ENCODE measurements at places on chromosomes 11 and 22.

DNA sequence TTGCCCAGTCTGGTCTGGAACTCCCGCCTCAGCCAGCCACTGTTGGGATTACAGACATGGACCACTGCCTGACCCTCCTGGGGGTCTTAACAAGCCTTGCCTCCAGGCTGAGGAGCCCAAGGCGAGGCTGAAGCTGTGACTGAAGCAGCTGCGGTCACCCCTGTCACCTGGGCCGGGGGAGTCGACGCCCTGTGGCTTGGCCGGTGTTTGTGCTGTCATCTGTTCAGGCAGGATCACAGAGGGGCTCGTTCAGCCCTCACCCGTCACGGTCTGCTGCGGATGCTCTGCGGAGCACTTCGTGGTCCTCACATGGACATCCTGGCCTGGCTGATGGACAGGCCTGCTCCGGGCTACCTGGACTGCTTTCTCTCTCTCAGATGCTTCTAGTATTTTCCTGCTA lies 23.8 kb downstream of the TRMU start:
- no peak for DNase-seq

- DNase-seq: no peak
Observed at GRCh38 chr11:128648711-128649110, 45.2 kb upstream of the FLI1 start.

DNA sequence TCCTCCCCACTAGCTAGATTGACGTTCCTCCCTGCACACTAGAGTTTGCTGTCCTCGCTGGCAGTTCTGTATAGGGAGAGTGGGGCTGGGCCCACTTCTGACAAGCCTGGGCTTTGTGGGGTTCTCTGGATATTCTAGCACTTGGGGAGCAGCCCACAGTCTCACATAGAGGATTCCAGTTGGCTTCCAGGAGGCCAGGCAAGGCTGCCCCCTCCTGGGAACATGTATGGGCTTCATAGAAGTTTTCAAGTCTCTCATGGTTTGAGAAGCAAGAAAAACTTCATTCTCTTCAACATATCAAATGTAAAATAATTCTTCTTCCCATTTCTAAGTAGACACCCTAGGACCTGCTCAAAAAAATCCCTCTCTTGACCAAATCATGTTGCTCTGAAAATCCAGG lies 87.5 kb downstream of the NAV2 start:
- DNase-seq: no peak

GRCh38 chr22:30386608-30386959 lies 627 bp downstream of the RNF215 start:
- DNase-seq: no peak

DNA sequence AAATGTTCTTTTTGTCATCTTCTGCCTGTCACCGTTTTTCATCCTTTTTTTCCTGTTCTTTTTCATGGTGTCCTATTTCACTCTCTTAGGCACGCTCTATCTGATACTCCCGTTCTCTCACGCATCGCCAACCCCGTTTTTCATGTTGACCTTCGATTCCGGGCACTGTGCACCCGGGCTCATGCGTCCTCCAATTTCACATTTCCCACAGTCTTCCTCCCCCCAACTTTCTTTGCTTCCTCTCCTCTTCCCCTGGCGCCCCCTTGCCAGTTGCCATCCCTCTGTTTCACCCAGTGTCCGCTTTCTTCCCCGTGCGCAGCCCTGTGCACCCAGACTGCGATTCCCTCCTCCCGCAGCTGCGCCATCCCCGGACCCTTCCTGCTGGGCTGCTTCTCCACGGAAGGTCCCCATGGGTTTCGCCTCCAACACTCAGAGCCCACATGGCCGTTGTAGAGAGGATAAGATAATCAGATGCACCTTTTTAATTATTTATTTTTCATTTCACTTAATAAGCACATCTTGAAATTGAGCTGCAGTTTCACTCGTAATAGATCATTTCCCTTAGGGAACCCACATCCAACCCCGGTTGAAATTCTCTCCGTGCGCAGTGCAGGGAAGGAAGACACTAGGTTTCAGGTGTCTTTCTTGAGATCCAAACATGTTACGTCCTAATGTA lies 791.1 kb downstream of the NTM start:
- DNase-seq: no peak

- no peak for DNase-seq
Observed at GRCh38 chr22:44193535-44193891, 12.8 kb downstream of the PARVG start.

DNA sequence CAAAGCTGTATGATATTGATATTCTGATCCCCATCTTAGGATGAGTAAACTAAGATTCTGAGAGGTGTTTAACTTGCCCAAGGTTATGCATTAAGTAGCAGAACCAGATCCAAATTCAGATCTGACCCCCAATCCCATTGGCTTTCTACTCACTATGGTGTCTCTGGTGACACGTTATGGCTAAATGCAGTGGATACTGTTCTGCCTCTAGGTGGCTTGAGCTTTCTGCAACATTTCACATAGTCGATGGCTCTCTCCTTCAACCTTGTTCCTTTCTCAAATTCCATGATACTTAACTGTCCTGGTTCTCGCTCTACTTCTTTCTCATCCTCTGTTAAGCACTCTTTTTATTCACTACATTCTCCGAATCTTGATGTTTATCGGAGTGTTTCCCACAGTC lies 9.4 kb downstream of the C11orf97 start:
- DNase-seq: no peak

DNA sequence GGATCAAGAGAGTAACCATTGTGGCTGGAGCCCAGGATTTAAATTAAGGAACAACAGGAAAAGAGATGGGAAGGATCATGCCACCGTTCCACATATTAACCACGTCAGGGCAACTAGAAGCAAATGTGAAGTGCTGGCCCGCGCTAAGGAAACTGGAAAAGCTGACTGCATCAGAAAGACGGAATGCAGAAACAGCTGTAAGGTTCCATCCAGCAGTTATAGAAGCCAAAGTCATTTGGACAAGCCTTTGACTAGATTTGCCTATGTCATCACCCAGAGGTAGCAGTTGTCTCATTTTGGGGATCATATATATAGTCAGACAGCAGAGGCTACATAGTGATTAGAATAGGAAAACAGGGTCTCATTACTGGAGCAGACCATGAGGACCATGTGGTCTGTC lies 43.0 kb upstream of the CRTAM start:
- no peak for DNase-seq

DNA sequence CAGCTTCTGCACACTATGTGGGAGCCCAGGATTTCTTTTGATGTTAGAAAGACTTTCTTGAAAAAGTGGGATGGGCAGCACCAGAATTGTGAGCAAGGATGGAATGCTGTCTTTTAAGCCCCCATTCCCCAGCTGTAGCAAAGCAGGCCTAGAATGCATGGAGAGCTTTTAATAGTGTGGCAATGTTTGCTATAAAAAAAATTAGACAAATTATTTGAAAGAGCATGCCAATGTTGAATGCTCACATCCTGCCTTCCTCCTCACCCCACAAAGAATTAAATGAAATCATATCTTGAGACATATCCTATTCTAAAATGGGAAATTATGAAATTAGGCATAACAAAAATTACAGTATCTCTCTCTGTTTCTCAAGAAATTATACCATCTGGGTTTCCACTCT lies 154.7 kb downstream of the C11orf91 start:
- DNase-seq: no peak

GRCh38 chr22:17845790-17846189 lies 71.5 kb upstream of the BID start:
- DNase-seq: no peak

DNA sequence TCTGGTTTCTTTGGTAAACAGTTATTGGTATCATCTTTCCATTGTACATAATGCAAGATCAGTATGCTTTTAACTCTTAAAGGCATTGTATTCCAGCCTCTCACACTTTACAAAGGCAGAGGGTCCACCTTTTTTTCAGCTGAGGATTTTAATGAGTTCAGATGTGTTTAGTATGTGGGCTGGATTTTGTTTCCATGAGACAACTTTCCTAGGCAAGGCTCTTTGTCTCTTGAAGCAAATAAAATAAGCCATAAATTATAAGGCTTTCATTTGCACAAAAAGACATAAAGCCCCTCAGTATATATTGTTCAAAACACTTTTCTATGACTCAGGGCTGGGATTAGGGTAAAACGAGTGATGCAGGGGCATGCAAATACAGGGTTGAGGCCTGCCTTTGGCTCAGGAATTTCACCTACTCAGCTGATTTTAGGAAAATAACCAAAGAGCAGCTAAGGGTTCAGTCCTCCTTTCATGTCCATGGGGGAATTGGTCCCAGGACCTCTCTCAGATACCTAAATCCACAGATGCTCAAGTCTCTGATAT lies 7.6 kb downstream of the MMP20 start:
- DNase-seq: no peak

GRCh38 chr11:1197431-1197885 lies 25.4 kb upstream of the MUC5B start:
- DNase-seq: peak; percentile 3

GRCh38 chr11:111700162-111700561 lies 66.0 kb downstream of the PPP2R1B start:
- no peak for DNase-seq

GRCh38 chr22:21651521-21652009 lies 9.5 kb downstream of the SDF2L1 start:
- DNase-seq: no peak

DNA sequence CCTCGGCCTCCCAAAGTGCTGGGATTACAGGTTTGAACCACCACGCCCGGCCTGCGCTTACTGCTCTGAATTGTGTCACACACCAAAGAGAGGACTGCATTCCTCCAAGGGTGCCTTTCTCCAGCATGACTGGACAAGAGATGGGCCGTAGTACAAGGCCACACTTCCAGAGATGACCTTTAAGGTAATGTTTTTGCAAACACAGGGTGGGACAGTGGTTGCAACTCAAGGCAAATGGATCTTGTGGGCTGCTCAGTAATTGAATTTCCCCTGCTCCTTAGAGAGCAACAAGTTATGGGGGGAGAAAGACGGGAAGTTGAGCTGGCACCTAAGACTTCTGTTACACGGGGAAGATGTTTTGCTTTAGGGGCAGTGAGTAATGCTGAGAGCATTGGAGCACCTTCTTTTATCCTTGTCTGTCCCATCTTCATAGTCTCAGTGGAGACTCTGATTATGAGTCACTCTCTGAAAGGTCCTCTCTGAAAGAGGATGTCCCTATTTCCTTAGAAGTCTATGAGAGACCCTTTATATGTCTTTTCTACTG lies 66.3 kb downstream of the C11orf91 start:
- DNase-seq: no peak

GRCh38 chr11:11569936-11570491 lies 51.8 kb downstream of the GALNT18 start:
- no peak for DNase-seq

GRCh38 chr22:41563051-41563711 lies 2.4 kb downstream of the CSDC2 start:
- no peak for DNase-seq

- no peak for DNase-seq
Observed at GRCh38 chr11:97860237-97860636, 1160.5 kb upstream of the CNTN5 start.

Measured in activated gamma-delta T cell treated with Interleukin-2 at 50 U/mL for 16 hours (primary cell).